Mesenchymal stem cell (in vitro differentiated cells and primary cell): ENCODE measurements at places on chromosomes 3 and 15.

DNA sequence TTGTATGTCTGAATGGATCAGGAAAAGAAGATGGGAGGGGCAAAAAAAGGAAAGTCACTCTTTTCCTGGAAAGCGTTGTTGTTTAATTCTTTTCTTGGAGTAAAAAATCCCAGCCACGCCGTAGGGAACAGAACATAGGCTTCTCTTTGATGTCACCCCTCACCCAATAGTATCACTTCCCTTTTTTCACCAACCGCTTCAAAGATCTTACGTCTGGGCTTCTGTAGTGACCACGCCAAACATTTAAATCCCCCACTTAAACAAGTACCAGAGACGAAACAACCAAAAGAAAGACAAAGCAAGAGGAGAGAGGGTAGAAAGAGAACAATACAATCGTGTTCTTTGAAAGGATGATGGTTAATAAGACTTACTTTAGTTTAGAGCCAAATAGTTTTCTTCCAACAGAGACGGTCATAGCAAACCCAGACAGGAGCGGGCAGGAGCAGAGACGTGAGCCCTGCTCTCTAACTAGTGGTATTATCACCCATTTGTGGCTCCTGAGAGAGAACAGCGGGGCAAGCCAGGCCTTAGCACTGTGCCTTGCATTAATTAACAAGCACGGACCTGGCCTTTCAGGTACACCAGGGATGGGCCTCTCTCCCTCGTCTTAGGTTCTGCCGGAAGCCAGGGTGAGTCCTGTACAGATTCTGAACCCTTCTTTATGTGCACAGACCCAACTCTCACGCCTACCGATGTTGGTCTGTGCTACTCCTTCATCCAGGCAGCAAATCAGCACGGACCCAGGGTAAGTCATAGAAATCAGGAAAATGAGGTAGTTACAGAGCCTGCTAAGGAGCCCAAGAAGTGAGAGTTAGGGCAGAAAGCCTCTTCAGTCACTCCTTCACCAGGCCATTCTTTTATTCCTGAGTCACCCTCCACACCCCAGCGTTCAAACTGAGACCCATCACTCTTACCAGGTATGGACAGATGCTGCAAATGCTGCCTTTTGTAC is 28.2 kb upstream of the BCL6 start:
- no peak for DNase-seq

DNA sequence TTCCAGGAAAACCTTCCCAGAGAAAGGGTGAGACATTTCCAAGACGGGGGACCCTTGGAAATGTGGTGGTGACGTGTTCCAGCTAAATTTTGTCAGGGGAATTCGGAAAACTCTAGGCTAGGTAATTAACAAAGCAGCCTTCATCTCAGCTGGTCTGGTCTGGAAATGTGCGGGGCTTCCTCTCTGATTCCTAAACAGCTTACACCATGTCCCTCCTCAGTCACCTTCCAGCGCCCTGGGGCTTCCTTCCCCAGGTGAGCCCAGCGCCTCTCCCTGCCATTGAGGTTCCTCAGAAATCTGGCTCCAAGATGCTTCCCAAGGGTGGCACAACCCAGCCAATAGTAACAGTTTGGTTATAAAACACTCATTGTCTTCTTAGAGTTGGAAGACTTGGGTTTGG is 571 bp downstream of the ACAD9 start:
- no peak for DNase-seq

- peak; percentile 67 for DNase-seq
Observed at GRCh38 chr3:12135029-12135657, 23.6 kb downstream of the TIMP4 start.

- DNase-seq = no peak
Observed at GRCh38 chr3:73572368-73572767, 52.4 kb downstream of the PDZRN3 start.

DNA sequence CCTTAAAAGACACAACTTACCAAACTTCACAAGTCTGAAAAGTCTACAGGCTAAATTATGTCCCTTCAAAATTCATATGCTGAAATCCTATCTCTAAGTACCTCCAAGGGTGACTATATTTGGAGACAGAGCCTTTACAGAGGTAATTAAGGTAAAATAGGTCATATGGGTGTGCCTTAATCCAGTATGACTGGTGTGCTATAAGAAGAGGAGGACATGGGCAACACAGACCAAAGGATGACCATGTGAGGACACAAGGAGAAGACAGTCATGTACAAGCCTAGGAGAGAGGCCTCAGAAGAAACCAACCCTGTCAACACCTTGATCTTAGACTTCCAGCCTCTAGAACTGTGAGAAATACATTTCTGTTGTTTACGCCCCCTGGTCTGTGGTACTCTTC is 32.2 kb downstream of the TXNRD3 start:
- DNase-seq = no peak

DNA sequence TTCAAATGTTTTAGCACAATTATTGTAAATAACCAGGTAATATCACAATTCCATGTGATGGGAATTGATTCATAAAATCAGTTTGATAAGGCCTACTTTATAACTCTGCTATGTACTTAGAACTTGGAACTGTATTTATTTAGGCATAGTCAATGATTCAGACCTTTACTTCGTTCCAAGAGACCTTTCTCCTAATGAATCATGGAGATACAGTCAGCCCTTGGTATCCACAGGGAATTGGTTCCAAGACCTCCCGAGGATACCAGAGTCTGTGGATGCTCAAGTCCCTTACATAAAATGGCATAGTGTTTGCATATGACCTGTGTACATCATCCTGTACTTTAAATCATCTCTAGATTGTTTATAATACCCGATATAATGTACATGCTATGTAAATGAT is 60.8 kb upstream of the UMPS start:
- DNase-seq = peak; percentile 5

DNA sequence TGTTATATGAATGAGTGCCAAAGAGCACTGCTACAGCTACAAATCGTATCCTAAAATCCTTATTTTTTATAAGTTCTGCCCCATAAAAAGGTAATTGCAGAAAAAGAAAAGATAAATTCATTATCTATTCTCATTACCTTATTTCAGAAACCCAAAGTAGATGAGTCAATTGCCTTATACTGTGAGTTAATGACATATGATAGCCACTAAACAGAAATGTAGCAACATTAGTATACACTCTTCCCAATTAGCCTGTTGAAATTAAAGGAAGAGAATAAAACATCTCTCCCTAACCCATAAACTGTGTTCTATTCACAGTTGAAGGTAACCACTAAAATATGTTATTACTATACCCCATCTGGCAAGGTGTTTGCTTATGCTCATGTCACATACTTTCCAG is 11.0 kb downstream of the TBL1XR1 start:
- DNase-seq = no peak

DNA sequence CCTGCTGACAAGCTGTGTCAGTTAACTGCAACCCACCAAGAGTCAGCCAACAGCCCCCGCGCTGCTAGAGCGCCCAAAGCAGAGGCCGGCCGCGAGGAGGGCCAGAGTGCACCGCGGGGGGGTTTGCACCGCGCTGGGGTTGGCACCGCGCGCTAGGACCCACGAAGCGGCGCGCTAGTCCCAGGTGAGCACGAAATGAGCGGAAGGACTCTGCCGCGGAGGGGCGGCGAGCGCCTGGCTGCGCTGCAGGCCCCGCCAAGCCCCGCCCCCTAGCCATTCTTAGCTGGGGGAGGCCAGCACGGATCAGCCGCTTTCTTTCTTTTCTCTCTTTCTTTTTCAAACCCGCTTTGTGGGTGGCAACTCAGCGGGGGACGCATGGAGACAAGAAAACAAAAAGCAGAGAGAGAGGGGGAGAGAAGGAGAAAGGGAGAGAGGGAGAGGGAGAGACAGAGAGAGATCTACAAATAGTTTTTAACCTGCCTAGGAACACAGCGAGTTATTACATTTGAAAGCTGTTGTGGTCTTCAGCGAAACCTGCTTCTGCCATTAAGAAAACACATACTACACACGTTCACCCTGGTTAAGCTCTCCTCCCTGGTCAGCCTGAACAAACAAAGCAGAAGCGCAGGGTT is 6.9 kb upstream of the FOXB1 start:
- no peak for DNase-seq
